Stimulated activated naive B cell treated with anti-CD40 and anti-IgM and Interleukin-4, amounts not matched to agents 10 μg/mL and 1 μg/mL and 100 μg/mL, for 72 hours (primary cell): ENCODE measurements at places on chromosomes 12 and 14.

DNA sequence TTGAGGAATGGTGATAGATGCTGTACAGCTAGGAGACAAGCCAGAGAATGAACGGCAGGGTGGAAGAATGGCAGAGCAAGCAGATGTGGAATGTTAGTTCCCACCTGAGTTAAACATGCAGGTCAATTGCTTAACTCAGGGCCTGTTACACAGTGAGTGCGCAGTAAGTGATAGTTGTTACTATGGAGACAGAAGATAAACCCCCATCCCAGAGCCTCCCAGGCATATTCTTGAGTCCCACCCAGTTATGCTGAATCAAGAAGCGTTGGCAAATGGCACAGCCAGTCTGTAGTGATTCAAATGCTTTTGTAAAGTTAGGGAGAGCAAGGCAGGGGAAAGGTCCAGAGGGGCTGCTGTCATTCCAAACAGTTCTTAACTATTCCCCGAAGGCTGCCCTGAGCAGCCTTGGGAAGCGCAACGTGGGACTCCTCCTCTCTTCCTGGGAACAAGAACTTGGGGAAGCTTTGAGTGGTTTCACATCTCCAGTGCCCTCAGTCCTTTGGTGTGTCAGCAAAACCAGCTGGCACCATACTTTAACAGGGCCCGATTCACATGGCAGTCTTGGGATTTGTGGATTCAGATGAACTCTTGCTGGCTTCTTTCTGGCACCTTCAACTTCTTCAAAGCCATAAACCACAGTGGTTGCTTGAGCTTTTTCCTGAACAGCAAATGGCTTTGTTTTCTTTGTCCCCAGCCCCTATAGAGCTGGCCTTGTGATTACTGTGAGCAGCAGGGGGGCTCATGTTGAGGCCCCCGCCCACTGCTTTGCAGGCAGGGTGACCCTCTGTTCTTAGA, 66.4 kb downstream of the PPM1A start:
- DNase-seq: no peak

GRCh38 chr12:54173066-54173726, 15.6 kb downstream of the SMUG1 start:
- no peak for DNase-seq

GRCh38 chr12:69660164-69660863, 38.8 kb downstream of the BEST3 start:
- DNase-seq: no peak

DNA sequence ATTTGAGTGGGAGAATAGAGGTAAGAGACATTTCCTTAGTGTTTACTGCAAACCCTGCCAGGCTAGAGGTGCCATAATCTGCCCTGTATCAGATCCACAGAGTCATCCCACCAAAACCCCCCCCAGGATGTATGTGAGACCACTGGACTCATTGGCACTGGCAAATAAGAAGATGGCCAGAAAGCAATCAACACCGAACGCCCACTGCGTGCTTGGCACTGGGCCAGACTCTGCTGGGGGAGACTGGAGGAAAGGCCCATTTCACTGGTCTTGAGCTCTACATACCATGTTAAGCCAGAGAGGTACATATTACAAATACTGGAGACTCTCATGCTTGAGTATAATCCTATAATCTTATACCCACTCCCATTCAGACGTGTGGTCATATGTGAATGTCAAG, 44.0 kb downstream of the SMUG1 start:
- no peak for DNase-seq

DNA sequence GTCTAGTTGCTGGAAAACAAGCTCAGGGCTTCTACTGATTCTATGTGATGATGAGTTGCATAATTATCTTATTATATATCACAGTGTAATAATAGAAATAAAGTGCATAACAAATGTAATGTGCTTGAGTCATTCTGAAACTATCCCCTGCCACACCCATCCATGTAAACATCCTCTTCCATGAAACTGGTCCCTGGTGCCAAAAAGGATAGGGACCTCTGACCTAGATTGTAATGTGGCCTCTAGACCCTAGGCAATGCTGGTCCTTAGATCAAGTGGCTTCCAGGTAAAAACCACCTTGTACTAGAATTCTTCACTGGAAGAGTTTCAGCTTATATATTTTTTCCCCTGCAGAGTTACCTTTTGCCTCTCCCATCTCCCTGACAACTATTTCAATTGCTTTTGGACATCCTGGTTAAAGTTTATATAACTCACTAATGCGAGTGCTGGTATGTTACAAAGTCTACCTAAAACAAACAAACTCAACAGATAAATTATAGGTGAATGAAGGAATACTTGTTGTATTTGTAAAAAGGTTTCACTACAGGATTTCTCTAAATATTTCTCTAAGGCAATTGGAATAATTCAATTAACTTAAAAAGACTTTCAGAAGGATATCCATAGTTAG, 462.5 kb downstream of the NAV3 start:
- no peak for DNase-seq

- DNase-seq: no peak
Observed at GRCh38 chr12:122827258-122827657, 8.0 kb upstream of the HIP1R start.

GRCh38 chr14:103763730-103764488, 48.3 kb downstream of the ZFYVE21 start:
- DNase-seq: no peak

GRCh38 chr14:26765768-26766520, 168.1 kb upstream of the NOVA1 start:
- no peak for DNase-seq
